GM04503 (cell line): ENCODE measurements at places on chromosomes 1 and 21.
A peak's percentile ranks its signal among the peaks of the same experiment; 100 is the strongest.

GRCh38 chr1:241221319-241221718 lies 135.7 kb downstream of the RGS7 start:
- no peak for DNase-seq

DNA sequence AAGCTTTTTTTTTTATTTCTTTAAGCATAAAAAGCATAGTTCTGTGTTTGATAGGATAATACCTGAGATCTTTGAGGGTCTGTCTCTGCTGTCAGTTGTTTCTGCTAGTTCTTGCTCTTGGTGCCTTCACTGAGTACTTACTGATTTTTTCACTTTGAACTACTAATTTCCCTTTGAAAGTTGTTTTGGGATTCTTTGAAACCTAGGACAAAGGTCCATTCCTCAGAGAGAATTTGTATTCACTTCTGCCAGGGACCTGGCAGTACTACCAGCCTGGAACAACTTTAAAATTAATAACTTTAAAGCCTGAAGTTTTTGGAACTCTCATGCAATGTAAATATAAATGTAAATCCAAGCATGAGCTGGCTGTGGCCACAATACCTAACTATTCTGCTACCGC lies 190.1 kb downstream of the TM2D1 start:
- DNase-seq, result no peak

DNA sequence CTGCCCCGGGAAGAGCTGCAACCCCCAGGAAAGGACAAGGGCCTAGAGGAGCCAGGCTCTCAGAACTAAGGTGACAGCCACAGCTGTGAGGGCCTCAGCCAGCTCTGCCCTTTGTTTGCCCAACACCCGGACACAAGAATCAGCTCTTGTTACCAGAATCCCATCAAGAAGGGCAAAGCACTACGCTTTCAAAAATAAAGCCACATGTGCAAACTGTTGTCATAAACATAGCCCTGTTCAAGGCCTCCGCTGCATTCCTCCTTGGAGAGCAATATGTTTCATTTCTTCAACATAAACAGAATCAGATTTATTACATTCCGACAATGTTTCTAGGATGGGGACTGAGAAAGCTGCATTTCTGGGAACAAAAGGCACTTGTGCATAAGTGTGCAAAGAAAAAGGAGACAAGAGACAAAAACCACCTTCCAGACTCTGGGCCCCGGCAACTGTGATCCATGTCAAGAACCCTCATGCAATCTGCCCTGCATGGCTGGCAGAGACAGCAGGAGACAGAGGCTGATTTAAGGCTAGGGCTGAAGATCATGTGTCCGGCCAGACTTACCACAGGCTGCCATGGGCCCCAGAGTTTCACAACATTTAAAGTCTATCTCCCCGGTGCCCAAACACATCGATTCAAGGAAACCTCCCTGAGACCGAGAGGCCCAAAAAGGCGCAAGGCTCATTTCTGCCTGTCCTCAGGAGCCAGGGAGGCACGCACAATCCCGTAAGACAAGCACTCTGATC lies 71.0 kb downstream of the SSBP3 start:
- peak; percentile 67 for DNase-seq

DNA sequence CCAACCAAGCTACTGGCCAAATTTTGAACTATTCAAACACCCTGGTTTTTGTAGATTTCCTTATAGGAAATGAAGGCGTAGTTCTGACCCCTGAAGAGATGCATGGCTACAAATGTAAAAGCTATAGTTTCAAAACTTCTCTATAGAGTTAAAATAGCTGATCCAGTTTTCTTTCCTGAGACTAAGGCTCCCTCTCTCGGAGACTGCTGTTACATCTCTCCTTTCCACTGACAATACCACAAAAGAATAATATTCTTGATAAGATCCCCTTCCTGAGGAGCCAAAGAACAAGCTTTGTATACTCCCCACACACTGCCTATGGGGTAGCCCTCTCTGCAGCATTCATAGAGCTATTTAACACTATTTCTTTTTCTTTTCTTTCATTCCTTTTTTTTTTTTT lies 6.7 kb upstream of the CFAP126 start:
- no peak for DNase-seq

- no peak for DNase-seq
Measured at GRCh38 chr1:27153549-27153886, 1.4 kb downstream of the SLC9A1 start.

- no peak for DNase-seq
Measured at GRCh38 chr1:119326251-119326650, 42.3 kb upstream of the HAO2 start.

DNA sequence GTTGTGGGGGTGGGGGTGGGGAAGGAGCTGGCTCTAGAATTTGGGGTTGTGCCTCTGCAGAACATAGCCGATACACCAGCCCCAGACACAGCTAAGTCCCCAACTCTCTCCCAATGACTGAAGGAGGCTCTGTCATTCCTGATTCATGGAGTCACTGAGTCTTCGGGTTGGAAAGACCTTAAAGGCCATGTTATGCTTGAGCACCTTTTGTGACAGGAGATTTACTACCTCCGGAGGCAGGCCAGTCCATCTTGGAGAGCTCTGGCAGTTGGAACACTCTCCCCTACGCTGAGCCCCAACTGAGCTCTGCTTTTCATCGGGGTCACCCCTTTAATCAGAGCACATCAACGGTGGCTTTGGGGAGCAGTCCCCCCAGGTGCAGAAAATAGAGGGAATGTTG lies 284.4 kb upstream of the GJB5 start:
- no peak for DNase-seq

GRCh38 chr1:156804026-156804425 lies 12.6 kb downstream of the SH2D2A start:
- no peak for DNase-seq

DNA sequence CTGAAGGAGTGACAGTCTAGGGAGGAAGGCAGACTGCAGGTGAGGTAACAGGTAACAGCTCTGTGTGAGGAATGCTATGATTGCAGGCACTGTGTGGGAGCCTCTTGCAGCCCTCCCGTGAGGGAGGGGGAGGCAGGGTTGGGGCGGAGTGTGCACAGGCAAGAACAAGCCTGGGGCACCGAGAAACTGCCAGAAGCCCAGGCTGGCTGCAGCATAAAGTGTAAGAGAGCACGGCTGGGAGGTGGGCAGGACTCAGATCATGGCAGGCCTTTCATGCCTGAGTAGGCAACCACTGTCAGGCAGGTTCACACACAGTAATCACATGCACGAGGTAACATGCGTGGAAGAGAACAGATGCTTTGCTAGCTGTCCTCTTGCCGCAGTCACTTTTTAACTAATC lies 11.3 kb upstream of the RHEX start:
- no peak for DNase-seq

DNA sequence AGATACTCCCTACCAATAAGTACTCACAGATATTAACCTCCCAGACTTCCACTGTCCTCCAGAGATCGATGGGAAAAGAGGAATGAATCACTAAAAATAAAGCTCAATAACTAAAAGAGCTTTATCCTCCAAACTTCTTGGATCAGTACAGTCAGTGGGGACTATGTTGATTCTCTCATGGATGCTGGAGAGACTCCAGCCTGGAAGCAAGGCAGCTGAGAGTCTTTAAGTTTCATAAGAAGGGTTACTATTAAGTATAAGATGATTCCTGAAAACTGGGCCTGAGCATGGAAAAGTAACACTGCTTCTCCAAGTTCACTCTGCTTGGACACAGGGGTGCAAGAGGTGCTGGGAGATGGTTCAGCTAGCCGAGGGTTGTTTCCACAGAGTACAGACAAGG lies 6.2 kb upstream of the DDR2 start:
- no peak for DNase-seq

GRCh38 chr1:24235921-24236788 lies 49.1 kb upstream of the IFNLR1 start:
- peak; percentile 25 for DNase-seq

DNA sequence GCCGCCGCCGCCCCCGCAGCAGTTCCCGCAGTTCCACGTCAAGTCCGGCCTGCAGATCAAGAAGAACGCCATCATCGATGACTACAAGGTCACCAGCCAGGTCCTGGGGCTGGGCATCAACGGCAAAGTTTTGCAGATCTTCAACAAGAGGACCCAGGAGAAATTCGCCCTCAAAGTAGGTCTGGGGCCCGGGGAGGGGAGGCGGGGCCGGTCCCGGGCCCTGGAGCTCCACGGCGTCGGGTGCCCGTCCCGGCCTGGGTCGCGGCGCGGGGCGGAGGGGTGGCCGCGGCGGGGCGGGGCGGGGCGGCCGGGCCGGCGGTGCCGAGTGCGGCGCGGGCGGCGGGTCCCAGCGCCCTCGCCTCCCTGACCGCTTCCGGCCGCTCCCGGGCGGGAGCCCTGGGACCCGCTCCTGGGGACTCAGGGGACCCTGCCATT lies 646 bp downstream of the MAPKAPK2 start:
- DNase-seq, result no peak

- DNase-seq, result no peak
Measured at GRCh38 chr21:27220416-27220815, 253.5 kb upstream of the ADAMTS5 start.

DNA sequence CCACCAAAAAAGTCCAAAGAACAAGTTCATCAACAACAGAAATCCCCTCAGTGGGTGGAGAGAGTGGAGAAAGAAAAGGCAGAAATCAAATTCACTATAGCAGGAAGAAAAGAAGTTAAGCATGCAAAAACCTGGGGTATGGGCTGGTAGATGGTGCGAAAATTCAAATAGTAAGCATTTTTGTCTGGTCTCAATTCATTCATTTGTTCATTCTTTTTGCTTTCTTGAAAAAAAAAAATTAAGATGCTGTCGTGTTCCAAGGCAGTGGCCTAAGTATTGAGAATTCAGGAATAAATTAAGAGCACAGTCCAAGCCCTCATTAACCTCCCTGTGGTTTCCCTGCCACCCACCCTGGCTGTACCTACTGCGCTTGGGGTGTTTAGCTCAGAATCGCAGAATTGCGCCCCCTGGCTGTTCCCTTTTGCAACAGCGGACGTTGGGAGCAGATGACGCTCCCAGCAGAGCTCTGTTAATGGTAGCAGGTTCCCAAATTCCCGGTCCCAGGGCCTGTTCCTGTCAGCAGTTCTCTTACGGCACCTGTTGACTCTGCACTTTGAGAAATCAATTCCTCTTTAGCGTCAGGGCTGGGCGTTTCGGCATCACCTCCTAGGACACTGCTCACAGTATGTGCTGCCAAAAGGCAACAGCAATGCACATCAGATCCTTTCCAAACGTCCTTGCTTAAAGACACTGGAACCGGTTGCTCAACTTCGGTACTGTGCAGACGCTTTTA lies 34.0 kb upstream of the SSX2IP start:
- DNase-seq, result no peak

DNA sequence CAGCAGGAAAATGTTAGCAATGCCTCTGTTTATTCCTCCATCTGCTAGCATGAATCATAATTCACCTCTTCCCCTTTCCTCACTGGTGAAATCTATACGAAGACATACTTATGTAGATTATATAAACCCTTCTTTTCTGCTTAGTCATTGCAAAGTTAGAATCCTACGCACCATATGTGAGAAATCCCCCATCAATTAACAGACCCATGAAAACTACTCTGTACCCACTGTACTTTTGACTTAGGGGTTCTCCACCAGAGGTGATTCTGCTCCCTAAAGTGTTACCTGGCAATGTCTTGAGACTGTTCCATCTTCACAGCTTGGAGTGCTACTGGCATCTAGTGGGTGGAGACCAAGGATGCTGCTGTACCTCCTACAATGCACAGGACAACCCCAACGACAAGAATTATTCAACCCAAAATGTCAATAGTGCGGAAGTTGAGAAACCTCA lies 49.6 kb upstream of the KCTD3 start:
- DNase-seq, result no peak
